ENCODE measurements at places on chromosomes 2 and 18.

DNA sequence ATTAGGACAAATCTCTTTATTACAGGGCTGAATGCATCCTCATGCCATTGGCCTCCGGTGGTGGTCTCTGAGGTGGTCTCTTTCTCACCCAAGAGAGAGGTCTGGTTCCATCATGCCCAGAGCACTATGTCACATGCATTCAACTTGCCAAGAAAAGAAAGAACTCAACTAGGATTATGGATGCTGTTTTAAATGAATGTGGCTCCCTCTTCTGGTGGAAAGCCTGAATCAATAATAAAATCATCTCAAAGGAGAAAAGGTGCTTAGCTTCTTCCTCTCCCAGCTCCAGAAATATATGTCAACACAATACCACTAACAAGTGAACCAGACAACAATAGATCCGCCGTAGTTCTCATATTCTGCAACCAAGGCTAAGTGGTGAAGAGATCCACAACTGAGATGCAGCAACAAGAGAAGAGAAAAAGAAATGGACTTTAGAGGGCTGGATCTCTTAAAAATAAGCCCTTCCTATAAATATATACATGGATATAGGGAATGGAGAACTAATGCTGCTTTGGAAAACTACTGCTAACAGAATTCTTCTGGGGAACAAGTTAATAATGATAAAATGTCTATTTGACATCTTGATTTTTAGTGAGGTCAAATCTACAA is 396.8 kb downstream of the NCKAP5 start:
- DNase-seq = no peak

DNA sequence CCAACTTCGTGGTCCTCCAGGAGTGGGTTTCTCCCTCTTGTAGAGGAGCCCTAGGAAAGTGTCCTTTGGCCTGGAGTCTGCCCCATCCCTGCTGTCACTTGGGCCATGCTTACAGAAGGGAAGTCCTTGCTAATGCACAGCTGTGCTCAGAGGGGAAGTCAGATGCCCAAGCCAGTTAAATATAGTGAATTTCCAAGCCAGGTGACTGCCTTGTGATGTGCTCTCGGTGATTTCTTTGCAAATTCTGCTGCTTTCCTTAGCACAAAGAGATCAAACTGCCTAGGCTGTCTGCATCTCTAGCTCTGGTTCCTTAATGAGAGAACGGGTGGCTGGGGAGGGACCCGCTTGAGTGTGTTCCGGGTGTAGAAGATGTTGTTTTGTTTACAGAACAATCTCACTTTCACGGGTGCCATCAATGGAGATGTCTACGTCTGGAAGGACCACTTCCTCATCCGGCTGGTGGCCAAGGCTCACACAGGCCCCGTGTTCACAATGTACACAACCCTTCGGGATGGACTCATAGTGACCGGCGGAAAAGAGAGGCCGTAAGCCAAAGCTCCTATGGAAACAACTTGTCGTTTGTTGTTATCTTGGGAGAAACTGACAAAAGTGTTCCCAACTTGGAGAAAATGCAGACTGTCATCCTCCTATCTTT is 91.4 kb downstream of the RTN4 start:
- DNase-seq = no peak

DNA sequence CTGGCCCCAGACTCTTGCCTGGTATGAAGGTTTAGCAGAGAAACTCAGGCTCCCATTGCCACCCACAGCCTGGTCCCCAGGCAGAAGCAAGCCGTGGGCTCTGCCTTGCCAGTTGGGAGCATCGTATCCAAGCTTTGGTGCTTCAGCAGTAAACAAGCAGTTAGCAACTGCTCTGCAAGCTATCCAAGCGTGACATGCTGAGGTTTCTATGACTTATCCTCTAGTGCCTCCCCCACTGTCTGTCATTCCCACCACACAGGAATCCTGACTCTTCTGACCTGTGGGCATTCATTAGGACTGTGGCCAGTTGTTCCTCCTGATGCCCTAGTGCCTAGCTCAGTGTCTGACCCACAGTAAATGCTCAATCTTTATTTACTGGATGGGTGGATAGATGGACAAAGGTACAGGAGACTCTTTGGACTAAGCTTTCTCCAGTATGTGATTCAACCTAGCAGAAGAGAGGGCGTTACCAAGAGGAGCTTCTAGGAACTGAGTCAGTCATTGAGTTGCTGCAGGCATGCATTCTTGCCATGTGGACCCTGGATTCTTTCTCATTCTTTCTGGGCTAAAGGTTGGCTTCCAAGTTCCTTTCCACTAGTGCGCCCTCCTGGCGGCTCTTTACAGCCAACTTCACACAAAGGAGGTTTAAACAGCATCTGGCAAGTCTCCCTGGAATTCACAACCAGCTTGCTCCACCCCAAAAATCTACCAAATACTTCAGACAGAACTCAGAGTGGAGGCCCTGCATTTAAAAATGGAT is 40.6 kb upstream of the MRPL19 start:
- DNase-seq = no peak

GRCh38 chr2:42060028-42060427 is 12.2 kb downstream of the PKDCC start:
- no peak for DNase-seq

- DNase-seq = no peak
Observed at GRCh38 chr18:36636237-36636817, 192.5 kb downstream of the TPGS2 start.

DNA sequence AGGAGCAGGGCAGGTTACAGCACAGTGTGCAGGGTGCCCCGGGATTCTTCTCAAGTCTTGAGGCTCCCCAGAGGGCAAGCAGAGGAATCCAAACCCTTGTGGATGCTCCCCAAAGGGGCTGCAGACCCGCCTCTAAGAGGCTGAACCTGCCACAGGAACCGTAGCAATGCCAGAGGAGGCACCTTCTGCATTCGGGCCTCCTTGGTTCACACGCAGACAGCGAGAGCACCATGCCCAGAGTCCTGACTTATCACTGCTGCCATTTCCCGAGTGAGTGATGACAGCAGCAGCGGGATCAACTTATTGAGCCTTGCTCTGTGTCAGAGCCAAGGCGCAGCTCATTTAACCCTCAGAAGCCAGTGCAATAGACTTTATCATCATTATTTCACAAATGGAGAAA is 203.5 kb downstream of the CTIF start:
- DNase-seq = no peak

DNA sequence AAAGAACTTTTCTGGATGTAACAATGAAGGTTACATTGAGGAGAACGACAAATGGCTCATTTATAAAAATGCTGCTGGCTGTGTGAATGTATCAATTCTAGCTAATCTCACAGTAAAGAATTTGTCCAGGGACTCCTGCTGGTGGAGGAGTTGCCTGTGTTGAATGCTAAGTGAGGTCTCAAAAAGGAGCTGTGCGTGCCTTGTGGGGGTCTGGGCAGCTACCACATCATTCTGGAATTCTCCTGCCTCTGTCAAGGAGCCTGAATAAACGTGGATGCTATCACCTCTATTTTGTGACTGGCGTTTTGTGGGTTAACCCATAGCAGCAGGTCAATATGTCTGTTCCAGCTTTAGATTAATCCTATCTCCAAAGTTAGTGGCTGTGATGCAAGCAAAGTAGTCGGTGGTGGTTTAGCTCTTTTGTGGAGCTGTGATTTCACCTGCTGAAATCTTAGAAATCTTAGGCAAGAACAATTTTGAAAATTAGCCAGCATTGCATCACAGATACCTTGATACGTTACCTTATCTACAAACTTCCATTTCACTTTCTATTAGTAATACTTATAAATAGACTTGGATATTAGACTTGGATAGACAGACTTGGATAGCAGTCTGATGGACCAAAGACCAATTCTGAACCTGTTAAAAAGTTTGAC is 96.8 kb downstream of the MTCL1 start:
- no peak for DNase-seq

GRCh38 chr2:54672590-54673456 is 50.6 kb upstream of the EML6 start:
- no peak for DNase-seq

GRCh38 chr18:58361212-58361611 is 267.7 kb downstream of the ALPK2 start:
- no peak for DNase-seq

DNA sequence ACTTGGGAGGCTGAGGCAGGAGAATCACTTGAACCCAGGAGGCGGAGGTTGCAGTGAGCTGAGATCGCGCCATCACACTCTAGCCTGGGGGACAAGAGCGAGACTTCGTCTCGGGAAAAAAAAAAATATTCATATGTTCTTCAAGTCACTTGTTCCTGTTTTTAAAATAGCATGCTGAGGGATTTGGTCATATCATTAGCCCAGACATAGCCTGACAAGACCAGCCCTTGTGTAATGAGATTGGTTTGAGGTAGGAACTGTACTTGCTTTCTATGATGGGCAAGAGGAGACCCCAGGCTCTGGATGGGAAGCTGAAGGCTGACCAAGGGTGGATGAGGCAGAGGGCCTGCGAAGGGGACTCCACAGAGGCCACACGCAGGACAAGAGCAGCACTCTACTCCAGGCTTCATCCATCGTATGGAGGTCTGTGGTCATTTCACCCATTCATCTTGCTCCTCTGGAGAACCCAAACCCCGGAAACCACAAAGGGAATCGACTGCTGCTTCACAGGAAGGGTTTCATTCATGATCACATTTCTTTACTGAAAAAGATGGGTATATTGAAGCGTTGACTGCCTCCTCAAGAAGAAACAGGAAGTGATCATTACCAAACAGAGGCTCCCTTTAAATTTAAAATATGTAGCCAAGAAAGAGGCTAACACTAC is 87.1 kb upstream of the ZNF397 start:
- no peak for DNase-seq

GRCh38 chr2:185608799-185609198 is 129.8 kb upstream of the FSIP2 start:
- no peak for DNase-seq

DNA sequence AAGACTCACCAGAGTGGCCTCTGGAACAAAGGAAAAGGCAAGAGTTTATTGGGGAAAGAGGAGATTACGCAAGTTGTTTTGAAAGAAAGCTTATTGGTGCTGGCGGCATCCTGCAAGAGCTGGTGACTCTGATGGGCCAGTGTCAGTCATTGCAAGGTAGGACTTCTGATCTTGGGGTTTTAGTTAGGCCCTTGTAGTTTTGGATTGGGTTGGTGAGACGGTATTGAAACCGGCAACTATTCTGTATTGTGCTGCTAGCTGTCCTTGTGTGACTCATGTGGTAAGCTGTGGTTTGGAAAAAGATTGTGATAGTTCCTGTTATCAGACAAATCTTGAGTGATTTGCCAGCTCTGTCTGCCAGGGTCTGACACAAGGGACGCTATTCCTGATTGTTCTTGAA is 159.1 kb upstream of the PIEZO2 start:
- no peak for DNase-seq

- DNase-seq = no peak
Observed at GRCh38 chr2:142865924-142866323, 11.5 kb upstream of the KYNU start.

DNA sequence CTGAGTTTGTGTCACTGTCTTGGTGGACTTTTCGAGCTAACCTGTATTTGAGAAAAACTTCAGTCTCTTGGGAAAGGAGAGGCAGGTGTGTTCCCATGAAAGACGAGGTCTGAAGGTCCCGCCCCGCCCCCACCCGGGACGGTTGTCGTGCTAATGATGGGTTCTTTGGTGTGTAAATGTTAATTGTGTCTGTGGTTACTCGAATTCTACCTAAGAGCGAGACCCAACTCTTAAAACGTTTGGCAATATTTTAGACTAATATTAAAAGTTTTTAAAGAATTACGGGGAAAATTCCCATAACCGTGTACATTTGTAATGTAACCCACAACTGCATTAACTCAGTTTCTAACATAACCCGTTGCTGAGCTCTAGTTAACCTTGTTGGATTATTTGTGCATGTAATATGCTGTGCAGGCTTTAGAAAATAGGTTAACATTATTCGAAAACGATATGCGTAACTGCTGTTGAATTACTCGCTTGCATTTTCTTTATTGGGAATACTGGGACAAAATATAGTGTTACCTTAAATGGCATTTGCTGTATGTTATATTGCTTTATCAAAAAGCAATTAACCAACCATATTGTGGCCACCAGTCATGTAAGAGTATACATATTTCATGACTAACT is 833 bp downstream of the EPB41L5 start:
- no peak for DNase-seq

DNA sequence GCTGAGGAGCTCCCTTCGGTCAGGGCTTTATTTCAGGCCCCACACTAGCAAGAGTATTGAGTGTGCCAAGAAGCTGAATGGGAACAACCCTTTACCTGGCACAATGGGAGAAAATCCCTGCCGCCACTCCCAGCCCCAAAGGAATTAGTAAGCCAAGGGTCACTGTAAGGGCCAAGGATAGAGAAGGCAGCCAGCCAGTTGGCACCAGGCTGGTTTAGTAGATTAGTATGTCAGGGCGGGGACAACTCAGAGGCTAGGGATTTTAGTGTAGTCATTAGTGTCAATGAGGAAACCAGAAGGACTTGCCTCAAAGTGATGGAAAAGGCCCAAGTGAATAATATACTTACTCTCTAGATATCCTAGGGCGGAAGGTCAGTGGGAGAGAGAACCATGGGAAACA is 34.9 kb upstream of the CYP26B1 start:
- DNase-seq = no peak

GRCh38 chr2:9967053-9967775 is 15.7 kb downstream of the GRHL1 start:
- DNase-seq = no peak

GRCh38 chr2:73232403-73233153 is 461 bp downstream of the PRADC1 start:
- no peak for DNase-seq

DNA sequence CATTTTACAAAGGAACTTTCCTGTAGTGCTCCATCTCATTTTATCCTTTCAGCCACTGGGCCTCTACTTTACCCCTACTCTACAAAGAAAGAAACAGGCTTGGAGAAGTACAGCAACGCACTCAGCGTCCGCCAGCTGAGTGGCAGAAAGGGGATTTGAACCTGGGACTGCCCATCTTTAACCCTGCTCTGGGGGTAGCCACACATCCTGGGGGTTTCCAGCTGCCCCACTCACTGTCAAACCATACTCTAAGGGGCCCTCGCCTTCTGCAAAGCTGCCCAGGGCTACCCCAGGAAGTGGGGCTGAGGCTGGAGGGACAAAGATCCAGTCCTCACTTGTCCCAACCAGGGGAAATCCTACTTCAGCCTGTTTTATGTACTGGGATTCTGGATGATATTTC is 17.9 kb downstream of the HS1BP3 start:
- DNase-seq = no peak

- no peak for DNase-seq
Observed at GRCh38 chr2:145108361-145108778, 588.5 kb upstream of the ZEB2 start.

- no peak for DNase-seq
Observed at GRCh38 chr2:15031745-15032240, 399.3 kb downstream of the LRATD1 start.

- no peak for DNase-seq
Observed at GRCh38 chr2:229821316-229821715, 100.5 kb downstream of the TRIP12 start.

GRCh38 chr2:191835539-191836350 is 11.1 kb downstream of the CAVIN2 start:
- no peak for DNase-seq
